ENCODE measurements at places on chromosomes 4 and X.

DNA sequence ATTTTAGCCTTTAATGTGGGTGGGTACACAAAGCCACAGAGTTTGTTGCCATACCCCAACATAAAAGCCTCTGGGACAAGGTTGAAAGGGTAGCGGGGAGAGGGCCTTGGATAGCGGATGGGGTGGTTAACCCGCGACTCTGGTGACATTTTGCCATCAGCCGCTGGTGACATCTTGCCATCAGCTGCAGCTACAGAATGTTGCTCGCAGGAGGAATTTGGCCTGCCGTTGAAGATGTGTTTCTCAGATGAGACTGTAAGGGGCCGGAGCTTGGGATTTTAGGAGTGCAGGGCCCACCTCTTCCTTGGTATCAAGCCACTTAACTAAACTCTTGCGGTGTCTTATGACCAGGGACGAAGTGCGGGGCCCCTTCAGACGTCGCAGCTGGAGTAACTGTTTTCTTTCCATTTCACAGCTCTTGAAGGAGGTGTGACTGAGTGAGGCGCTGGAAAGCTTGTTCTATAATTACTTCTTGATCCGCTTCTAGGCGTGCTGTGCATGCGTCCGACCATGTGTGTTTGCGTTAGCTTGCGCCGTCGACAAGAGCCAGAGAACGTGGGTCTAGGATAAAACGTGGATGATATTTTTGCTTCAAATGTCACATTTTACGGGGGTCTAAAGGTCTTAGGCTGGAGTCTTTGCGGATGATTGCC is 820 bp upstream of the RASL11B start:
- DNase-seq: peak; percentile 36

DNA sequence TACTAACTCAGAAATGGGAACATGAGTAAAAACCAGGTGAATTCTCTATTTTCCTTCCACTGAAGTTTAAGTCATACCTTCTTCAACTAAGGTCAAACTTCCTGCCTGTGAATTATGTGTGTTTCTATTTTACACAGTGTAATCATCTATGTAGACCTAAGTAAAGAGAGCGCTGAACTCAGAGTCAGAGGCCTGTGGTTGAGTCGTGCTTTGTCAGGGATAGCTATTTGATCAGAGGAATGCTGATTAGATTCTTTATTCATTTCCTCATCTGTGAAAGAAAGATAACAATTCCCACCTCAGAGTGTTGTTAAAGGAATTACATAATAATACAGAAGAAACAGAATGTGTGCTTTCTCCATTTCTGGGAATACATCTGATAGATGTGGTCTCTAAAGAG is 654.1 kb downstream of the STIM2 start:
- no peak for DNase-seq

- DNase-seq: no peak
These were observed 127.9 kb upstream of the PPP3CA start for GRCh38 chr4:101475246-101475645.

DNA sequence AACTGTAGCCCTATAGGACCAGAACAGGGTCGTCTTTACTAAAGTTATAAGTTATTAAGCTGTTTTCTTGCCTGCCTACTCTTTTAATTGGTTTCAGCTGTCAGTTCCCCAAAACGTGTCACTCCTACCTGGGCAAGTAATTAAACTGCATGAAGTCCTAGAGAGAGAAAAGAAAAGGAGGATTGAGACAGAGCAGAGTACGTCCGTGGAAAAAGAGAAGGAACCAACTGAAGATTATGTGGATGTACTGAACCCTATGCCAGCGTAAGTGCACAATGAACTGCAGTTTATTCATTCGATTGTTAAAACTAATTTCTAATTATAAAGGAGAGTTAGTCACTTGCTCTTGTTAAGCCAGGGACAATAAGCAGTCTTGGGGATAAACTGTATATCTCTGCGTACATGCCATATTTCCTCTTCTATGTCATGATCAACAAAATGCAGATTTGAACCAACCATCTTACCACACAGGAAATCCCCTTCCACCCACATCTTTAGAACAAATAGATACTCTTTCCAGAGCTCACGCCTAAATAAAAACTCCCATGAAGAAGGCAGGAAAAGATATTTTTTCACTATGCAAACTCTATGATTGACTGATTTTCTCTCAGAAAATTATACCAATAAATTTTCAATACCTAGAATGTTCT is 22.8 kb downstream of the STAP1 start:
- DNase-seq: no peak

GRCh38 chr4:71974681-71975080 is 57.1 kb upstream of the NPFFR2 start:
- no peak for DNase-seq

GRCh38 chrX:19630228-19630627 is 114.9 kb upstream of the MAP3K15 start:
- DNase-seq: no peak

- DNase-seq: no peak
These were observed 60.9 kb upstream of the TXK start for GRCh38 chr4:48194971-48195370.

- DNase-seq: no peak
These were observed 56.6 kb upstream of the ALB start for GRCh38 chr4:73347497-73347896.

- DNase-seq: peak; percentile 28
These were observed 61.6 kb downstream of the SAT1 start for GRCh38 chrX:23844502-23845138.

DNA sequence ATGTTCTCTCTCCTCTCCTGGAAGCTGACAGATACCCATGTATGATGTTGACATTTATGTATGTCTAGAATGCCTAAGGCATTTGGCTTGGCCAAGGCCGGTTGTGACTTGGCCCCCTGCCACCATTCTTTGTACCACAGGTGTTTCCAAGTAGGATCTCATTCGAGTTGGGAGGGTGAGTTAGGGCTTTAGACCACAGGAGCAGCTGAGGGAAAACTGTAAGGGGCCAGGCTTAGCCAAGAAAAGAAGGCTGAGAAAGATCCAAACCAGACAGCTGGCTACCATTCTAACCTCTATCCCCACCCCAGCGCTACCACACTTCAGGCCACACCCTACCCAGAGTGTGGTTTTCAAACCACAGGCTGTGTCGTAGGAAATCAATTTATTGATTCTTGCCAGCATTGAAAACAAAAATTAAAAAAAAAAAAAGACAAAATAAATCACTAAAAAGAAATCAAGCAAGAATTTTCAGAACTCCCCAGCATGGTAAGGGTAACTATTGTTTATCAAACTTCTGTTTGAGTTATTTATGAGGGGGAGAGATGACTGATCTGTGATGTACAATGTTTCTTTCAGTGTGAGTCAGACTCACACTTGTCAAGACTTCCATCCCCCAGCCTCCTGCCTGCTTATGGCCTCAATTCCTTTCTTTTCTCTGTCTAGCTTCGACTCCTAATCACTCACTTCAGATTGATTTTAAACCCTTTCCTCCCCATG is 9.9 kb downstream of the TMSB4X start:
- no peak for DNase-seq

DNA sequence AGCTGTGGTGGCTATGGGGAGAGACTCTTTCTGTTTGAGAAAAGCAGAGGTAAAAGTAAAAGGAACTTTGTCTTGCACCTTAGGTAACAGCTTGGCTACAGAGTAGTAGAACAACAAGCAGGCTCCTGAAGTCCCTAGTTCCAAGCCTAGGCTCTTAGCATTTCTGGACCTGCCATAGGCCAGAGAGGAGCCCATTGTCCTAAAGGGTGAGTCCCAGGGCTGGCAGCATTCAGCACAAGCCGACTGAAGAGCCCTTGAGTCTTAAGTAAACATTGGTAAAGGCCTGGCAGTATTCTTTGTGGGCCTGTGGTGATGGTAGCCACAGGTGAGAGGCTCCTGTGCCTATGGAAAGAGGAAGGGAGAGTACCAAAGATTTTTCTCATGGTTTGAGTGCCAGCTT is 38.2 kb downstream of the CSN3 start:
- DNase-seq: no peak

- peak; percentile 20 for DNase-seq
These were observed 511 bp downstream of the GABRB1 start for GRCh38 chr4:47031751-47032404.

DNA sequence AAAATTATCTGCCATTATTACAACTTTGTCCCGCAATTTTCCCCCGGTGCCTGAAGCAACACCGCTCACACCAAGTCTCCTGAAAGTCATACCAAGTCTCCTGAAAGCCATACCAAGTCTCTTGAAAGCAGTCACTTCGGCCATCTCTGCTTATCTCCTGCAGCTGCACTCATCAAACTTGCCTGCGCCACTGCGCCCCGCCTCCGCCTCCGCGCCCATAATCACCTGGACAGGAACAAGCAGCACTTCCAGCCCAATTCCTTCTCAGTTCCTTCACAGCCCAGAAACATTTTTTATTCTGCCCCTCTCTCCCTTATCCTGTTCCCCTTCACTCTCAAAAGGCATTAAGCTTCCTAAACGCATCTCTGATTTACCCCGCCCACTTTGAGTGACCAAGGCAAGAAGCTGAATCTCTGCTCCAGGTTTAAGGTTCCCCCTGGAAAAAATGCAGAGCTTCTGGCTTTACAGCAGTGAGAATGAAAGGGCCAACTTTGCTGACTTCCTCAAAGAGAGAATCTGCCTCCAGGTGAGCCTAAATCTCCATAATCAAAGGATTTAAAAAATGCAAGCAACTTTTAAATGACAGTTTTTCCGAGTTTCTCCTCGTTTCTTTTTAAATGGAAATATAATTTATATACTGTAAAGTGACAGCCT is 7.7 kb downstream of the GPR50 start:
- DNase-seq: no peak

DNA sequence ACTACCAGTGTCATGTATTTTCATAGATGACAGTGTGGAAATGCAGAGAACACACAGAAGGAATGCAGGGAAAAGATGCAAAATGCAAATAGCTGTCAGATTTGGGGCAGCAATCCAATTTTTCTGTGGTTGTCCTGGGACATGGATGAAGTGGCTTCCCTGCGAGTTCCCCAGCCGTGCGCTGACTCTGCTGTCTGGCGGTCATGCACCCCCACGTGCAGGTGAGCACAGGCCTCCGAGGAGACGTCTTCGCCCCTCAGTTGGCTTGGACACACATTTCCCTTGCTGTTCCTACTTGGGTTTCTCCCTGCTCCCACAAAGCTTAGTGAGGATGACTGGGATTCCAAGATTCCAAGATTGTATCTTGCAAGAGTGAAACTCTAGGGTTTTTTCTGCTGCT is 24.4 kb downstream of the BLOC1S4 start:
- DNase-seq: no peak
